Globus pallidus (tissue), 1 donor: ENCODE measurements at places on chromosomes 3 and 15.

GRCh38 chr3:178480274-178480673 is 56.0 kb upstream of the KCNMB2 start:
- DNase-seq: no peak

DNA sequence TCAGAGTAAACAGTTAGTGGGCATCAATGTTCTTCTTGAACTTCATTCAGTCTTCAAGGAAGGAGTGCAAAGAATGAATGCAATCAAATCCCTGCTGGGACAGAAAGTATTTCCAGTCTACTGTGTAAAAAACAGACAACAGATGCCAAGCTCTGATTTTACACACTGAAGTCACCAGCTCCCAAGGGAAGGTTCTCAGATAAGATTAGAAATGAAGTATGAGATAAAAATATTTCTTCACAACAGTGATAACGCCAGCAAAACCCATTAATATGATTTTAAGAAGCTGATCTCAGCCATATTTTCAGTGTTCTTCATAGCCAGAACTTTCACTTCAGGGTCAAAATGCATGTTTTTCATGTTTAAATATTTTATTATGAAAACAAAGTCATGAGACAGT is 265.6 kb downstream of the CTNNB1 start:
- no peak for DNase-seq

DNA sequence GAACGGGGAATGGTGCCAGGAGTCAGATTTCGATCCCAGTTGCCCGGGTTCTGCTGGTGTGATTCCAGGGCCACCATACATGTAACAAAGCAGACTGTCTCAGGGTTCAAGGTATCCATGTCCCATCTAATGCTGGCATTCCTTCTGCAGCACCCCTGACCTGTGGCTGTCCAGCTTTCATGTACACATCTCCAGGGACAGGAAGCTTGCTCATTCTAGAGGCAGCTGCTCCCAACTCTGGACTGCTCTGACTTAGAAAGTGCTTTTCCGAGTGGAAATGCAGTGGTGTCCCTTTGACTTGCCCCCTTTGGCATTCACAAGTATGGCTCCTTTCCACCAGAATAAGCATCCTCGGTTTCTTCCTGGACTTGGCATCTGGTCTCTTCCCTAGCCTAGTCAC is 30.9 kb downstream of the PML start:
- no peak for DNase-seq

DNA sequence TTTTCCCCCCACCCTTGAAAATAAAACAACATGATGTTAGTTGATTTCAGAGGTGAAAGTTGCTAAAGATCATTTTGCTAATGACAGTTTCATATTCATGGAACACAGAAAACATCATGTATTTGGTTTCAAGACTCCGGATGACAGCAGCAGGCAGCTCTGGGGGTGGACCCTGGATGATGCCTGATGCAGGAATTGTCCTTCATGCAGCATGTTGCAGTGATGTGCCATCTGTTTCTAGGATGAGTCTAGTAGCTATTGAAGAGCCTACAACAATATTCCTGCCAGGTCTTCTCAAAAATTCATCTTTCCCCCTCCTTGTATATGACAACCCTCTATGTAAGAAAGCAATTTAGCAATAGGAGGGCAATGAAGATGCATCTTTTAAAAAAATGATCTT is 108.3 kb downstream of the SV2B start:
- DNase-seq: no peak

DNA sequence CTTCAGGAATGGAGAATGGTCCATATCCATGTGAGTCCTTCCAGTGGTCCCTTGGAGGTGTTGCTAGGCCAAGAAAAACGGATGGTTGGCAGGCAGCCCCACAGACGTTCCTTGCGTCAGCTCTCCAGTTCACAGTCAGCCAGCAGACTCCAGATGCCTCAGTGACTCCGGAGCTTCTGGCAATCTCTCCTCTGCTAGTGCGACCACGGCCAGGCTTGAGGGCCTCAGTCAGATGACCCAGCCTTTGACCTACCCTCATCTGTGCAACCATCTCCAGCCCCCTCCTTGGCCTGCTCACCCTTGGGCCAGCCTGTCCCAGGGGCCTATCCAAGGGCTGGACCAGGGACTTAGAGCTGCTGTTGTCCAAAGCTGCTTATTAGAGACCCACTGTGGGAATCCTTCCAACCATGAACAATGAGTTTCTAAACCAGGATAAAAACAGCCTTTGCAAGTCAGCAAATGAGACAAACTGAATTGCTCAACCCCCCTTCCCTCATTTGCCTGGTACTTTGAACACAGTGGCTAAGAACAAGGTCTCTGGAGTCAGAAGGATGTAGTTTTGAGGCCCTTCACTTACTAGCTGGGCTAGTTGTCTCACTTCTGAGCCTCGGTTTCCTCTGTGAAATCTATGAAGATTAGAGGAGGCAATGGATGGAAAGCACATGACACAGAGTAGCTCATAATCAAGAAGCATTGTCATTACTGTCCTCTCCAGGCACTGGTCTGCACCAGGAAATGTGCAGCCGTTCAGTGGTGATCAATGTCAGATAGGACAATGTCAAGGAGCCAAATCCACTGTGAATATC is 44.8 kb downstream of the ANP32A start:
- DNase-seq: peak; percentile 83
